ENCODE measurements at places on chromosomes 7 and 10.
A peak's percentile ranks its signal among the peaks of the same experiment; 100 is the strongest.

GRCh38 chr10:12757351-12757750, 244.2 kb downstream of the CCDC3 start:
- no peak for DNase-seq

DNA sequence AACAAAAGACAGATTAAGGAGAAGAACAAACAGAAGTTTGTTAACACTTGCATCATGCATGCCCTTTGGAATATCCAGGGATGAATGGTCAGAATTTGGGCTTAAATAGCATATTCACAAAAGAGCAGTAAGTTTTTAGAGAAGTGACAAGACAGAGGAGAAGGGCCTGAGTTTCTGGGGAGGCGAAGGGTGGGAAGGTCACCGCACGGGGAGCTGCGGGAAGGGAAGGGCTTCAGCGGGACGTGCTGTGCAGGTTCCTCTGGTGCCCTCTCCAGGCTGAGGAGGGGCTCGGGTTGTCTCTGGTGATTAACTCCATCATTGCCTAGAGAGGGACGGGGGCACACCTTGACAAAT, 10.4 kb upstream of the ZNF22 start:
- DNase-seq = no peak

- DNase-seq = no peak
Observed at GRCh38 chr10:88254091-88254490, 329.0 kb downstream of the RNLS start.

DNA sequence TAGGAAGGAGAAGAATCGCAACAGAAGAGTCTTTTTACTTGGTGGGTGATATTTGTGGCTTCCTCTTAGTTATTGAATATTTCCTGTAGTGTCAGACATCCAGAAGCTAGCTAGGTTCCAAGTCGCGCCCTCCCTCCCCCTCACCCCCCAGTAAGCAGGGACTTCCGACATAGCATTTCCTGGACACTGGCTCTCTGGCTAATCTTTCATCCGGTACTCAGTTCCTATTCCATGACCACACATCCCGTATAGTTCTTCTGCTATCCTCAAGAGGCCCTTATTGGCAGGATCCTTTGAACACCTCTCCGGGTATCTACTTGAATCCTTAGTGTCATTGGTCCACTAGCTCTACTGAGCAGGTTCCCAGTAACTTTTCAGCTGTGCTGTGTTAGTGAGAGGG, 167.8 kb downstream of the HDAC9 start:
- no peak for DNase-seq

DNA sequence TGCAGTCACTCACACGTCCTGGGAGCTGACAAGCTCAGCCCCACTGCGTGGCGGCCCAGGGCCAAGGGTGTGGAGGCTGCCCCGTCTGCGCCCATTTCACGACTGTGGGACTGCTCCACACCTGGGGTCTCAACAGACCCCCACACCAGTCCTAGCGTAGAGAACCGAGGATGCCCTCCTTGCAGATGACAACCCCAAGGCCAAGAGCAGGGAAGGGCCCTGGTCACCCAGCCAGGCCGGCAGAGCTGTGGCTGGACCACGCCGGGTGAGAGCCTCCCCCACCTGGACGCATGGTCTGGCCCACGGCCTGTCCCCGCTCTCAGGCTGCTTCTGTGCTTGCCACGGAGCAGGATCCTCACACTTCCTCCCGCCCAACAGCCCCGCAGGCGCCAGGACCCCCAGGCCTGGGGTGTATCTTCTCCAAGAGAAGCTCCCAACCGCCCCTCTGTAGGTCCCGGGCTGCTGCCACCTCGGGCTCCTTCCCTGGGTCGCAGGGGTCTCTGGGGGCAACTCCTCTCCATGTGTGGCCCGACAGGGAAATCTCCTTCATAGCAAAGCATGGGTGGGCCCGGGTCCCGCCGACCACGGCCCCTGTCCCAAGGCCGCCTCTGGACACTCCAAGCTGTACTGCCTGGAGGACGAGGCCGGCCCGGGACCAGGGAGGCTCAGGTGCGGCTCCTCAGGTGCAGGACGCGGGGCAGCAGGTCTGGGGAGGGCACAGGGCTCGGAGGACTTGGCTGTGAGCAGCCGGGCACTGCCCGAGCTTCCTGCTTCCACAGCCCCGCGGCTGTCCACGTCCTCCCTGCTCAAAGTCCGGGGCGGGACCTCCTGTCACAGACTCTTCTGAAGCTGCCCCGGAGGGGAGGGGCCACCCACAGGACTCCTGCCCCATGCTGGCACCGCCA, 88.8 kb downstream of the FOXL3 start:
- DNase-seq = no peak

- DNase-seq = no peak
Observed at GRCh38 chr7:85474234-85474633, 287.4 kb upstream of the SEMA3D start.

DNA sequence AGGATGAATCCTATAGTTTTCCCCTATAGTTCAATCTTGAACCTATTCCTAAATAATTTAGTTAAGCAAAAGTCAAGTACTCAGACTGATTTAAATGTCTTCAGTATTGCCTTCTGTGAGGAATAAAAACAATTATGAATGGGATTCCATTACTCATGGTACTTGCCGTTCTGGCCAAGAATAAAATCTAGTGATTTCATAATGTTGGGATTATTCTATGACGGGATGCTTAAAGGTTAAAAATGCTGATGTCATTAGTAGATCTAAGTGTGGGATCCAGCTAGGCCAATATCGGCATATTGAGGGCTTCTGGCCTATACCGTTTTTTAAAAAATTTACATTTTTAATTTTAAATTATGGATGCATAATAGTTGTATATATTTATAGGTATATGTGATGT, 5.3 kb downstream of the BPGM start:
- no peak for DNase-seq

GRCh38 chr7:23106057-23106822, 655 bp downstream of the KLHL7 start:
- peak; percentile 71 for DNase-seq

GRCh38 chr7:87850836-87851593, 25.1 kb downstream of the SLC25A40 start:
- no peak for DNase-seq

GRCh38 chr10:110203500-110204455, 3.6 kb upstream of the MXI1 start:
- DNase-seq = no peak

DNA sequence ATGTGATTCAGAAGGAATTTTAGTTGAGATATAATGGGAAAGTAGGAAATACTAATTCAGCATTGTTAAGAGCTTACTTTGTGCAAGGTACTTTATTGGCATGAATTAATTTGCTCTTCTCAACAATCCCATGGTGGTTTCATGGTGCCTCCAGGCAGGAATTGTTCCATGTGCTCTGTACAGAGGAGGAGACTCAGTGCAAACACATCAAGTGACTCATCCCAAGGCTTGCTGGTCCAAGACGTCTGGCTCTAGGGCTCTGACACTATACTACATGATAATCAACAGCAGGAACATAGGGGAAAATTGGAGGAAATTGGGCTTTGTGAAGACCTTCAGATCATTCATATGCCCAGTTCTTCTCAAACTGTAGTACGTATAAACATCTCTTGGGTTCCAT, 66.5 kb upstream of the PRKG1 start:
- DNase-seq = no peak

GRCh38 chr7:29277436-29278215, 83.1 kb downstream of the CHN2 start:
- DNase-seq = no peak

- no peak for DNase-seq
Observed at GRCh38 chr10:132927824-132928223, 14.5 kb downstream of the CFAP46 start.

DNA sequence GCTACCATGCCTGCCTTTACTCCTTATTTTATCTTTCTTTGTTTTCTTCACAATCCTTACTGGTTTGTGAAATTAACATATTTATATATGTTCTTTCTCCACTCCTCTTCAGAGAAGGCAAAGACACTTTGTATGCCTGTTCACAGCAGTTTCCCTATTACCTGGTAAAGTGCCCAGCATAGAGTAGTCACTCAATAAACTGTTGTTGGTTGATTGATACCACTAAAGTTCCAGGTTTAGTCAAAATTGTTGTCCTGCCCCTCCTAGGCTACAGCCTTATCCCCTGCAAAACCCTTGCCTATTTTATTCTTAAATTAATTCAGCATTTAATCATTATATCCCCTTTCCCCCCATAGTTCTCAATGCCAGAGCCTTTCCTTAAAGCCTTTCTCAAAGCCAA, 76.1 kb downstream of the POLL start:
- no peak for DNase-seq

- no peak for DNase-seq
Observed at GRCh38 chr7:41142904-41143473, 559.9 kb downstream of the INHBA start.

- no peak for DNase-seq
Observed at GRCh38 chr7:11212816-11213215, 239.1 kb downstream of the PHF14 start.

- DNase-seq = no peak
Observed at GRCh38 chr10:129096065-129096984, 370.7 kb upstream of the MGMT start.

GRCh38 chr7:102097601-102098161, 189.0 kb upstream of the SH2B2 start:
- DNase-seq = no peak

- no peak for DNase-seq
Observed at GRCh38 chr7:151057506-151057988, at the start of gene CDK5. Gene CDK5 (minus strand): TSS chr7:151057897. CDS start chr7:151057848, 49 bp downstream.

GRCh38 chr7:46143949-46144917, 223.2 kb upstream of the IGFBP3 start:
- no peak for DNase-seq

DNA sequence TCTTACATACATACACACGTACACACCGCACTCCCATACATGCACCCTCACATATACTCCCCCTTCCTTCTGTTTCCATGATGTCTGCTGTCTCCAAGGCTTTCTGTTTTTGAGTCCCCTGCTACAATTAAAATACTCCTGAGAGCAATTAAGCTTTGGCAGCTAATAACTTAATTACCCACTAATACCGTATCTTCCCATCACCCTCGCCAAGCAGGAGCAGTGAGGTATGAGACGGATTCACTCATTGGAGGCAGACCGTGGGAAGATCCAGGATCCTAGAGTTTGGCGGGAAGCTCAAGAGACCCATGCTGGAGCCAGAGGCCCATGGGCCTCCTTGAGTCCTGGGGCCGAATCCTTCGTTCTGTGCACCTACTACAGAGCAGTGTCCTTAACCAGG, 1.7 kb upstream of the CALN1 start:
- DNase-seq = no peak

DNA sequence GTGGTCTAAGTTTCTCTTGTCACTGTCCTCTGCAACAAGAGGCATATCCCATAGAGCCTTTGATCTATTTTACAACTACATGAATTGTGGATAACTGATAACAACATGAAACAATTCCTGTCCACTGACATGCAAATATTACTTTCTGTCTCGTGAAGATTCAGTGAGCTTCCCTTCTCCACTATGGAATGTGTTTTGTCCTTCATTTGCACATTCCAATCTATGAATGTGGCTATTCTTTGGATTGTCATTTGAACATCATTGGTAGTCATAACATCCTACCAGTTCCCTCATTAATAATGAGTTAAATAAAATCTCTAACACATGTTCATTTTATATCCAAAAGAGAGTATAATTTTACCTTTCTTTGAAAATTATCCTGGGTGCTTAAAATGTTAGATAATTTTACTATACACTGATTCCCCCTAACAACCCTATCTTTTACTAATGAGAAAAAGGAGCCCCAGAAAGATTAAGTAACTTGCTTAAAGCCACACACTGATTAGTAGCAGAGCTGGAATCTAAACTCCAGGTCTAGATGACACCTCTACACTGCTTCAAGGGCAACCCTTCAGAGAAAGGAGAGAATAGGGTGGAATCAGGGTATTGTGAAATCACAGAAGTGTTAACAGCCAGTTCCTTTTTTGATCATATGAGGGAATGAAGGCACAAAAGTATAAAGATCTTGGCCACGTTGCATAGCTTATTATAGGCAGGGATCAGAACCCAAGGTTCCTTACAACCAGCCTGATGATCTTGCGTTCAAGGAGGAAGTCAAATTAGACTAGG, 39.1 kb downstream of the PDE1C start:
- no peak for DNase-seq

- DNase-seq = no peak
Observed at GRCh38 chr10:44435196-44435595, 50.3 kb upstream of the CXCL12 start.

- DNase-seq = no peak
Observed at GRCh38 chr7:47357863-47358262, 224.0 kb downstream of the TNS3 start.

GRCh38 chr10:51014680-51015389, 59.5 kb upstream of the PRKG1 start:
- DNase-seq = no peak
